ENCODE measurements at places on chromosomes 11 and 22. TPM values are rescaled to one million over a fixed set of nuclear protein-coding genes. Genes with fewer than 3 reads are reported as not detected.

GRCh38 chr11:86680716-86681482 lies 8.5 kb upstream of the ME3 start:
- H3K4me3 ChIP-seq: no peak overlapping the region
- no peaks in the 10 kb centered on the region for H3K36me3 ChIP-seq
- H3K4me1 ChIP-seq: peaks cover 27% of the 10 kb centered on the region
- peaks cover 3% of the 10 kb centered on the region for H3K27me3 ChIP-seq

DNA sequence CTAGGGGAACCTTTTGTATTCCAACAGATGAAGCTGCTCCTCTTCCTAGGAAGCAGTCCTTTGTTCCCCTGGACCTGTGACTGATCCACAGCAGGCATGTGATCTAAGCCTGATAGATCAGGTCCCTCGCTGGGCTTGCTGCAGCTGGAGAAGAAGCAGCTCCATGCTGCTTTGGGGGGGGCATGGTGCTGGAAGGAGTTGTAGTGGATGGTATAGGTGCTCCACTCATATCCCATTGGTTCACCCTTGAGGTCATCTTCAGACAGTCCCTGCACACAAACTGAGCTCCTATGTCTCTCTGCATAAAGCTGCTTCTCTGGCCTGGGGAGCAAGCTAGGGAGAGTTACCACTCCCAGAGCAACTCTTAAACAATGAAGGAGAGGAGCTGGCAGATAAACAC lies 9.5 kb upstream of the RIC3 start:
- H3K27me3 ChIP-seq: peaks cover 67% of the 10 kb centered on the region
- DNase-seq: no peak
- H3K36me3 ChIP-seq: no peaks in the 10 kb centered on the region
- H3K27ac ChIP-seq: no peak overlapping the region
- no peak overlapping the region for H3K4me3 ChIP-seq
- no peaks in the 10 kb centered on the region for H3K4me1 ChIP-seq

GRCh38 chr11:3849297-3849874 lies 6.1 kb upstream of the STIM1 start:
- no peak overlapping the region for H3K27ac ChIP-seq
- H3K27me3 ChIP-seq: no peaks in the 10 kb centered on the region
- H3K36me3 ChIP-seq: no peaks in the 10 kb centered on the region
- H3K4me1 ChIP-seq: peaks cover 6% of the 10 kb centered on the region
- no peak for DNase-seq

GRCh38 chr22:27115816-27116256 lies 458.4 kb downstream of the MIAT start:
- no peak for DNase-seq
- H3K27ac ChIP-seq: no peak overlapping the region
- no peaks in the 10 kb centered on the region for H3K36me3 ChIP-seq
- H3K27me3 ChIP-seq: no peaks in the 10 kb centered on the region
- H3K4me3 ChIP-seq: no peak overlapping the region
- H3K4me1 ChIP-seq: peaks cover 25% of the 10 kb centered on the region

DNA sequence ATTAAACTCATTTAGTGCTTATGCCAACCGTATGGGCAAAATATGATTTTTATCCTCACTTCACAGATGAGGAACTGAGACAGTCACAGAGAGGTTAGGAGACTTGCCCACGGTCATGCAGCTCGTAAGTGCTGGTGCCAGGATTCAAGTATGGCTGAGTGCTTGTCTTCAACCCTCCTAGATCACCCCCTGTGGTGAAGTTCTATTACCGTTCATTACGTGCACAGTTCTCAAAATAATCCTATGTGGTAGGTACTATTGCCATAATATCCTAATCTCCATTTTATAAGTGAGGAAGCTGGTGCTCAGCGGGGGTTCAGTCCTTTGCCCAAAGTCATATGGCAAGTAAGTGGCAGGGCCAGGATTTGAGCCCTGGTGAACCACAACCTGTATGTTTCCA lies 1.5 kb downstream of the MIEF1 start:
- H3K4me3 ChIP-seq: peak overlapping the region; percentile 98
- peak overlapping the region; percentile 63 for H3K27ac ChIP-seq
- H3K36me3 ChIP-seq: peaks cover 24% of the 10 kb centered on the region

- H3K27me3 ChIP-seq: peaks cover 2% of the 10 kb centered on the region
- DNase-seq: no peak
- H3K27ac ChIP-seq: no peak overlapping the region
- H3K4me1 ChIP-seq: peaks cover 7% of the 10 kb centered on the region
Measured at GRCh38 chr11:69904161-69904973, 85.2 kb upstream of the FGF3 start.

GRCh38 chr11:125235071-125235471 lies 70.5 kb downstream of the PKNOX2 start:
- H3K27me3 ChIP-seq: no peaks in the 10 kb centered on the region
- no peak overlapping the region for H3K4me3 ChIP-seq
- no peak for DNase-seq
- peaks cover 10% of the 10 kb centered on the region for H3K36me3 ChIP-seq
- peaks cover 32% of the 10 kb centered on the region for H3K4me1 ChIP-seq

- no peaks in the 10 kb centered on the region for H3K27me3 ChIP-seq
- peaks cover 6% of the 10 kb centered on the region for H3K4me1 ChIP-seq
- H3K4me3 ChIP-seq: no peak overlapping the region
- peaks cover 5% of the 10 kb centered on the region for H3K36me3 ChIP-seq
Measured at GRCh38 chr11:7473717-7474116, 11.6 kb upstream of the OLFML1 start.

DNA sequence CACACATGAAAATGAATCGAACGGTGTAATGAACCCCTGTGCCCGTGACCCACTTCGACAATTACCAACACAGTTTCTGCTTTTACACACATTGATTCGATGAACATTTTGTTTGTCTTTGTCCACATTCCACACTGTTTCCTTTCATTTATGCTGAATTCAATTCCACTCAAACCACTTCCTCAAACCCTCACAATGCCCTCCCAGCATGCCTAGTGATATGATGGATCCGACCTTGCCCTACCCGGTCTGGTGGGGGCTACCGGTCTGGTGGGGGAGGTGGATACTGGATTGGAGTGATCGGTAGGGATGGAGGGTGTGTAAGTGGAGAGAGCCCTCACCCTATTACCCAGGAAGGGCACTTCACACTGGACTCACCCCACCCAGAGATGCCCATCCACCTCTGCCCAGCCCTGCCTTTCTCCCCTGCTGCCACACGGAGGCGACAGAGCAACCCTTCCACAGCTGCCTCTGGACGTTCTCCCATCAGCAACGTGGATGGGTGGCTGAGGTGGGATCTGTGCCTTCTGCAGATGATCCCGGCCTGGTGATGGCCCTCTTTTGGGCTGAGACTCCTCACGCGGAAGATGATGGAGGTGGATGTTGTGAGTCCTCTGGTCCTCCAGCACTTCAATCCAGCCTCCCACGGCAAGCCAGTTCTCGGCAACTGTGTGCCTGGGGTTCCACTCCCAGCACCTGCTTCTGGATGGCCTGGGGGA lies 33.0 kb upstream of the P2RY2 start:
- no peak overlapping the region for H3K4me3 ChIP-seq
- no peaks in the 10 kb centered on the region for H3K27me3 ChIP-seq
- peaks cover 8% of the 10 kb centered on the region for H3K4me1 ChIP-seq

- no peak for DNase-seq
- no peaks in the 10 kb centered on the region for H3K27me3 ChIP-seq
- H3K4me3 ChIP-seq: no peak overlapping the region
- no peaks in the 10 kb centered on the region for H3K36me3 ChIP-seq
- H3K27ac ChIP-seq: no peak overlapping the region
Measured at GRCh38 chr11:108960501-108960900, 295.6 kb downstream of the DDX10 start.

- H3K27me3 ChIP-seq: no peaks in the 10 kb centered on the region
- peak overlapping the region; percentile 28 for H3K4me3 ChIP-seq
- H3K27ac ChIP-seq: peak overlapping the region; percentile 83
- peaks cover 10% of the 10 kb centered on the region for H3K36me3 ChIP-seq
- no peak for DNase-seq
- H3K4me1 ChIP-seq: peaks cover 69% of the 10 kb centered on the region
Measured at GRCh38 chr11:61149624-61150615, 11.3 kb downstream of the VPS37C start.

DNA sequence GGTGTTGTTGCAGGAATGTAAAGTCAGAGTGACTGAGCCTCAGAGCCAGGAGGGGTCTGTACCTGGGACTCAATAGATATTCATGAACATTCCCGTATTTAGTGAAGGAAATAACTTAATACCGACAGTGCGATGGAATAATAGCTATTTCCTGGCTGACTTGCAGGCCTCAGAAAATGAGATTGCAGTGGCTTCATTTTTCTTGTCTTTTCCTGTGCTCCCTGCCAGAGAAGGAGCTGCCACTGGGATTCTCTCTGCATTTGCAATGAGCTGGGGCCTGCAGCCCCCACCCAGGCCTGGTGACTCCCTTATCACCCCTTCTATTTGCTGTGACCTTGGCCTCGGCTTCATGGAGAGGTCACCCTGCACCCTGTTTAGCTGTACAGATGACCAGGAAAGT lies 173.4 kb downstream of the MIAT start:
- peaks cover 11% of the 10 kb centered on the region for H3K27me3 ChIP-seq
- no peak overlapping the region for H3K27ac ChIP-seq
- no peak overlapping the region for H3K4me3 ChIP-seq
- no peaks in the 10 kb centered on the region for H3K36me3 ChIP-seq
- H3K4me1 ChIP-seq: peaks cover 25% of the 10 kb centered on the region
- no peak for DNase-seq

GRCh38 chr11:79168530-79169110 lies 272.2 kb downstream of the TENM4 start:
- H3K36me3 ChIP-seq: no peaks in the 10 kb centered on the region
- no peak overlapping the region for H3K4me3 ChIP-seq
- H3K27ac ChIP-seq: no peak overlapping the region
- H3K27me3 ChIP-seq: no peaks in the 10 kb centered on the region

- H3K27me3 ChIP-seq: peaks cover 21% of the 10 kb centered on the region
- no peak overlapping the region for H3K27ac ChIP-seq
- H3K36me3 ChIP-seq: no peaks in the 10 kb centered on the region
- H3K4me1 ChIP-seq: peaks cover 9% of the 10 kb centered on the region
- no peak overlapping the region for H3K4me3 ChIP-seq
Measured at GRCh38 chr22:27561286-27561904, 240.2 kb downstream of the MN1 start.

- H3K4me1 ChIP-seq: no peaks in the 10 kb centered on the region
- H3K27ac ChIP-seq: no peak overlapping the region
- no peaks in the 10 kb centered on the region for H3K36me3 ChIP-seq
- H3K4me3 ChIP-seq: no peak overlapping the region
- H3K27me3 ChIP-seq: peaks cover 1% of the 10 kb centered on the region
Measured at GRCh38 chr11:127825183-127825582, 762.2 kb downstream of the ETS1 start.

DNA sequence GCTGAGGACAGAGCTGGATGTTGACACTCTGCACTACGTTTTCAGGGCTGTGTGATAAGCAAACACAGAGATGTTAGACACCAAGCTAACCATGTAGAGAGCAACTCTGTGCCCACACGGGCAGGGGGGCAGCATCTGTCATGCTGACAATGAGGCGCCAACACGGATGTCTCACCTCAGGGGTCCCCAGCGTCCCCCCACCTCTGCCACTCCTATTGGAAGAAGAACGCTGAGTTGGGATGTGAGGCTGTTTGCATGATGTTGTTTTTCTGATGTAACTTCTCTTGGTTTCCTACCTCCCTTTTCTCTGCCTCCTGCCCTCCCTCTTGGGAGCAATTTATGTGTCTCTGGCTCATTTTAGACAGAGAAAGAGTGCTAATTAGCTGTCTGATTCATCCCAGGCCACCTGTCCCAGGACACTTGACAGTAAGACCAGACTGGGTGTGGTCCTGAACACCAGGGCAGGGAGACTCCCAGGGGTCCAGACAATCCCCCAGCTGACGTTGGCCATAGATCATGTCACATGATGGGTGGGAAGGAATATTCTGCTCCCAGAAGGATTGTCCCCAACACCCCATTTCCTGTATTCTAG lies 89.2 kb upstream of the NCAM1 start:
- peaks cover 34% of the 10 kb centered on the region for H3K27me3 ChIP-seq
- no peak overlapping the region for H3K27ac ChIP-seq
- H3K4me1 ChIP-seq: no peaks in the 10 kb centered on the region
- H3K4me3 ChIP-seq: no peak overlapping the region
- no peaks in the 10 kb centered on the region for H3K36me3 ChIP-seq

- H3K36me3 ChIP-seq: peaks cover 38% of the 10 kb centered on the region
- peaks cover 34% of the 10 kb centered on the region for H3K4me1 ChIP-seq
- DNase-seq: no peak
- H3K4me3 ChIP-seq: no peak overlapping the region
Measured at GRCh38 chr11:71446150-71446549, 2.0 kb downstream of the DHCR7 start.

Gene SHANK3
- total RNA-seq: 14.3 TPM

Gene GLYAT
- total RNA-seq: not detected

Gene OPCML
- 2.6 TPM for total RNA-seq

Gene MIOX
- total RNA-seq: 0.66 TPM

Gene PNPLA5
- not detected for total RNA-seq

Gene KRTAP5-1
- total RNA-seq: not detected

Gene MUC2
- 0.04 TPM for total RNA-seq

Gene CFAP300
- total RNA-seq: 3.3 TPM

Gene PRAME
- not detected for total RNA-seq

Data from mesothelial cell of epicardium (in vitro differentiated cells).